ENCODE measurements at places on chromosomes 6 and 20.
A peak's percentile ranks its signal among the peaks of the same experiment; 100 is the strongest.

GRCh38 chr6:3407840-3408239 is 49.0 kb downstream of the SLC22A23 start:
- DNase-seq: no peak

- DNase-seq: no peak
Observed at GRCh38 chr6:34593701-34594100, 37.6 kb upstream of the SPDEF start.

DNA sequence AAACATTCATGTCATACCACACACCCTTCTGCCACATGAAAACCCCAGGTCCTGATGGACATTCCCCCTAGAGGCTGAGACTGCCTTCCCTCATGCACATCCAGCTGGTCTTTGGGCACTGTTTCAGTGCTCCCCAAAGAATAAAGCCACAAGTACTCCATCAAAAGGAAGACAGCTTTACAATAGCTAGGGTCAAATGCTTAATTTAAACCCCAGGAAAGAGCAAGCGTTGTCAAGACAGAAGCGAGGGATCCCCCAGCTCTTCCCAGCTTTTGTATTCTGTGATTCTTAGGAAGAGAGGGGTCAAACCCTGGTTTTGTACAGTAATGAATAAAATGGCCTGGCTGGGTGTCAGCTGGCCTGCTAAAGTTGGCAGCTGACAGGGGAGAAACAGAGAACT is 82.4 kb upstream of the IYD start:
- no peak for DNase-seq

DNA sequence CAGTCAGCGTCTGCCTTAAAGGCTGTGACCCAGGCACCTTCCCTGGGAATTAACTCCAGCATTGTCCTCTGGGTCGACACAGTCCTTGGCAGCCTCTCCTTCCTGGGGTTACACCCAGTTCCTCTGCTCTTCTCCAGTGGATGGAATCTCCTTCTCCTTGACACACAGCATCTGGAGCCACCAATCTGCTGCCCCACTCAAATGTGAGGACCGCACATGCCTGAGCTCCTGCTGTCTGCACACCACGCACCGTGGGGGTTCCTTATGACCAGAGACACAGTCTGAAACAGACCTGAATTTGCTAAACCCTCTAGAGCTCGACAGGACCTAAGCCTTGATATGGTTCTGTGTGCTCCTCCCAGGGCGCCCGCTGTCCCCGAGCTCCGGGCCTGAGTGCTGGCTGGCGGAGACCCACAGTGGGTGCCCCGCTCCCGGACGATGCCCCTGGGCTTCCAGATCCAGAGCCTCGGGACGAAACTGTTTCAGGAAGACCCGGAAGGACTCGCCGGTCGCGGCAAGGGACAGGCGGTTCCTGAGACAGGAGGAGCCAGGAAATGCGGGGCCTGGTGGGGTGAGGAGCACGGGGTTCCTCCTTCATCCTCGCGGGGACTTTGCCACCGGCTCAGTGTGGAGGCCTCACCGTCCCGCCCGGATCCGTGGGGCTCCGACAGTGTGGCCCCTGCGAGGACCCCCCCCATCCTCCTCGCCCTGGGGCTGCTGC is 2.5 kb upstream of the RAET1G start:
- DNase-seq: peak; percentile 25

GRCh38 chr6:154619146-154619545 is 108.7 kb upstream of the CNKSR3 start:
- no peak for DNase-seq

- DNase-seq: no peak
Observed at GRCh38 chr6:159038914-159039884, 5.6 kb downstream of the TAGAP start.

- DNase-seq: no peak
Observed at GRCh38 chr20:45070932-45071632, 29.8 kb downstream of the KCNS1 start.

- no peak for DNase-seq
Observed at GRCh38 chr6:117558818-117559217, 43.5 kb downstream of the GOPC start.

- no peak for DNase-seq
Observed at GRCh38 chr6:4910037-4910760, 93.6 kb downstream of the RPP40 start.

Measured in WTC11 (cell line).